NCI-H1092 (cell line): ENCODE measurements at places on chromosomes 5 and 9.

DNA sequence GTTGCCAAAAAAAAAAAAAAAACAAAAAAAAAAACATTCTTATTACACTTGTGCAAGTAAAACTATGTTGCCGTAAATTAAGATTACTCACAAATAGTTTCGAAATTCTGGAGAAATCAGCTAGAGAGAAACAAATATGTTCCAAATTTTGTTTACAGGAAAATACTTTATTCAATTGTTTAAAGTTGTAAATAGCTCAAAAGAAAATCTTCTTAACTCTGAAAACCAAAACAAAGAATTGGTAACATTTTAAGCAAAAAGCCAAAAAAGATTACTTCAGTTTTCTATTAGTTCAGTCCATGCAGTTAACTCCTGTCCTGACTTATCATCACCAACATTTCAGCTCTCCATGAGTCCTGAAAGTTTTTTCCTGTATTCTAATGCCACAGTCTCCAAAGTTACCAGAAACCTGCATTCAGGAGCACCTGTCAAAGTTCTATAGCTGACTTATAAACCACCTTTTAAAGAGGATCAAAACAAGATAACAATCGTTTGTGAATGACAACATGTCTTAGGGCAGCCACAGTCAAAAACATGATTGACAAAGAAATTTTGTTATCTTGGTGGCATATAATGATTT lies 194.1 kb downstream of the RANBP17 start:
- no peak for DNase-seq

GRCh38 chr5:88495810-88496209 lies 227.2 kb upstream of the TMEM161B start:
- DNase-seq: no peak

DNA sequence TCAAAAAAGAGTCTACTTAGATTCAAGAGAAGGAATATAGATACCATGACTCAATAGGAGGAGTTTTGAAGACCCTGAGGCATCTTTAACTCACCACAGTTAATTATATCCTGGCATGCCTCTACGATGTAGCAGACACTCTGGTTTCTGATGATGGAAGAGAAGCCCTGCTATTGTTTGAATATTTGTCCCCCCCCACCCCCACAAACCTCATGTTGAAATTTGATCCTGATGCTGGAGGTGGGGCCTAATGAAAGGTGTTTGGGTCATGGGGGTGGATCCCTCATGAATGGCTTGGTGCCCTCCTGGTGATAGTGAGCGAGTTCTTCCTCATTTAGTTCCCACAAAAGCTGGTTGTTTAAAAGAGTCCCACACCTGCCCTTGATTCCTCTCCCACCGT lies 147.9 kb upstream of the TBCA start:
- DNase-seq: no peak

DNA sequence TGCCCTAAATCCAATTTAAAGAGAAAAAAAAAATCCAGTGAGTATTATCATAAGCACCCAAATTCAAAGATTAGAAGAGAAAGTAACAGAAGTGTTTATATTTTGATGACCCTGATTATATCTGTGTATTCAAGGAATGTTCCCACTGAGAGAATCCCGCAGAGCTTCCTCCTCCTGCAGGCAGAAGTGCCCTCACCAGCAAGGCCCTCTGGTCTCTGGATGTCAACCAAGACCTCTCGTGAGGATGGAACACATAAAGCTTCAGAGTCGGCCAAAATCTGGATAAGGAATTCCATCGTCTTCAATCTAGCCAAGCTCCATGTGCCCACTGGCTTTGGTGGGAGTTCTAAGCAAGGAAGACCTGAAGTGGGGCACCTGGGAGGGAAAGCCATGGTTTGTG lies 18.1 kb downstream of the PTCH1 start:
- DNase-seq: no peak

GRCh38 chr5:136133222-136133921 lies 727 bp downstream of the SMAD5 start:
- no peak for DNase-seq

DNA sequence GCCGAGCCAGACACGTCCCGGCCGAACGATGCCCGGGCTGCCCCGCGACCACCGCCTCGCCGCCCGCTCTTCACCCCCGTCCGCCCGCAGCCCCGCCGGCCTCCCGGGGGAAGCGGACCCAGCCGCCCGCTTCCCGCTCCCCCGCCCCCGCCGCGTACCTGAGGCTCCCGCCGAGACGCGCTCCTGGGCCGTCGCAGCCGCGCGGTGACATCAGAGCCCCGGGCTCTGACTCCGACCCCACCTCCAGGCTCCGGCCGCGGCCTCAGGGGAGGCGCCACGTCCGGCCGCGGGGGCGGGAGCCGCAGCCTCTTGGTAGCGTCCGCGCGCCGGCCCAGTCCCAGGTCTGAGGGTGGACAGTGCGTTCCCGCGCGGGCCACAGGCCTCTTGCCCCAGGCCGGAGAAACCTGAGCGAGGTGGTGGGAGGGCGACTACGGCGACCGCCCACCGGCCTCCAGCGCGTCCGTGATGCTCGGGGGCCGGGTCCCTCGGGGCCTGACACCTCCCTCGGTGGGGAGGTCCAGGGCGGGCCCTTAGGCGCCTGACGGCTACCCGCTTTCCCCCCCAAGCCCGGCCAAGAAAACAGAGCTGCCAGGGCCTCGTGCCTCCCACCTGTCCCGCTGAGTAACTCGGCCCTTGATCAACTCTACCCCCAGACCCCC lies at the start of gene SHROOM1:
TSS of gene SHROOM1 (minus strand) at position 212 of the 659 bp plus-strand sequence. CDS start 4,507 bp downstream, outside the sequence.
- DNase-seq: no peak

DNA sequence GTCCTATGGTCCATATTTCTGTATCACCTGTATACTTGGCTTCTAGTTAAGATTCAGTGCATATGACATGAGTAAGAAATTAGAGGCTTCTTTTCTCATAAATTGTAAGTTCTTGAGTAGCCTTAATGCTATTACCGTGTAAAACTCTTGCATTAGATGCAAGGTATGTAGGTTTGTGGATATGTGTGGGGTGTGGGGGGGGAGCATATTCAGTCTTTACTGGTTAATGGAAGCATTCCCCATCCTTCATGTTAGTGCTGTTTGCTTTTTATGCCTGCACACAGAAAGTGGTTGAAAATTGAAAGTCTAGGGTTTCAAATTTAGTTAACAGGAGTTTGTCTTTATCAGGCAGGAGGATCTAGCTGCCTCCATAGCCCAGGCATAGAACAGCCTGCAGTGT lies 16.1 kb downstream of the RAI14 start:
- DNase-seq: no peak

DNA sequence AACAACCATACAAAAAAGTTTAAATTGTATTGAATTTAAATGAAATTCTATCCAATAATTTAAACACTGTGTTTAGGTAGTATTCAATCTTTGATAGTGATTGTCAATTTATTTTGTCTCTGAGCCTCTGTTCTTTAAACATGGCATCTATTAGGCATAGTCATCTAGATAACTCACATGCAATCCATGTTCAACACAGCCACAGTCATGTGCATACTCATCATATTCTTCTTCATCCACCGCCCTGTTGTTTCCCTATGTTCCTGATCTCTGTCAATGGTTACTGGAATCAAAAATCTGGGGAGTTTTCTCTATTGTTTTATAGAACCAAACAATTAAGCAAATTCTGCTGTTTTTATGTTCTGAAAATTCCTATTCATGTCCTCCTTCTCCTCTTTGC lies 521.1 kb upstream of the DAB2 start:
- no peak for DNase-seq

DNA sequence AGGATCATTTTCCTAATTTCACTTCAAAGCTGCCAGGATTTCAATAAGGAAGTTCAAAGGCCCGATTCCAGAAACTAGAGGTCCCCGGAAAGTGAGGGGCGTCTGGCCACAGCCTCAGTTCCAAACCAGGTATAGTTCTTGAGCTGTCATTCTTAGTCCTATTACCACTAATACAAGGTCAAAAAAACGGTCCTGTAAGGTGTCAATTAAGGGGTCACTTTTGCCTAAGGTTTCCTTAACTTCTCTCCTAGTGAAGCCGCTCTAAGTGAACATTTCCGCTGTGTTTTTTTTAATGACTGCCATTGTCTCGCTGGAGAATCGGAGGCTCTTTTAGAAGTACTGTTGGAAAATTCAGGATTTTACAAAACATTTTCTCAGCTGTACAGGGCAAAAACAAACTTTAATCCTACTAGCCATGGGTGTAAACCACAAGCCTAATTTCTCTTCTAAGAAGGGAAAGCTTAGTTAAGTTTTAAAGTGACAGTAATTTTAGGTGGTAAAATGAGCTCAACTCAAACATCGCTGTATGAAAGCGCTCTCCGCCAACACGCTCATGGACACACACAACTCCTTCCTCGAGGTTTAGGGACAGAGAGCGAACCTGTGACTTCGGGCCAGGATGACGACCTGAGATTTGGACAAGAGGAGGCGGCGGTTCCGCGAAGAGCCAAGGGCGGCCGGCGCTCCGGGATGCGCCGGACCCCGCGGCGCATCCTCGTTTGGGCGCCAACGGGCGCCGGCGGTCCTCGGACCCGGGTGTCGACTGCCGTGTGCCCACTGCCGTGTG lies 76.7 kb upstream of the IFNE start:
- no peak for DNase-seq

DNA sequence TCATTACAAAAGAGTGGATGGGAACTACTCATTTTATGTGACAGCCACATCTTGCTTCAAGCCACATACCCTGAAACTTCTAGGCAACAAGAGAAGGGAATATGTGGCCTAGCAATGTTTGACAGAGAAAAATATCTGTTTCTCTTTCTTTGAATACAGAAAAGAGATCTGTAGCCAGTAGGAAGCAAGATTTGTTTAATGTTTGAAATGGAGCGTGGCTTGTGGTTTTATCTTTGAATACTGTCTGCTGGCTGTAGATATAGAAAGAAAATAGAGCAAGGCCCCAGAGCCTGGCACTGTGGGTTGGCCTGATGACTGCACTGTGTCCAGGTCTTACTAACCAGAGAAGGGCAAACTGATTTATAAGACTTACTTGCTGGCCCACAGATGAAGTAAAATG lies 133.8 kb downstream of the ARHGEF28 start:
- no peak for DNase-seq
